T-helper 1 cell (primary cell): ENCODE measurements at places on chromosomes 1 and 21.

- DNase-seq: no peak
These were observed 64.2 kb downstream of the GPR137B start for GRCh38 chr1:236206548-236206947.

- DNase-seq: no peak
These were observed 65.1 kb downstream of the LACTBL1 start for GRCh38 chr1:22907528-22907927.

DNA sequence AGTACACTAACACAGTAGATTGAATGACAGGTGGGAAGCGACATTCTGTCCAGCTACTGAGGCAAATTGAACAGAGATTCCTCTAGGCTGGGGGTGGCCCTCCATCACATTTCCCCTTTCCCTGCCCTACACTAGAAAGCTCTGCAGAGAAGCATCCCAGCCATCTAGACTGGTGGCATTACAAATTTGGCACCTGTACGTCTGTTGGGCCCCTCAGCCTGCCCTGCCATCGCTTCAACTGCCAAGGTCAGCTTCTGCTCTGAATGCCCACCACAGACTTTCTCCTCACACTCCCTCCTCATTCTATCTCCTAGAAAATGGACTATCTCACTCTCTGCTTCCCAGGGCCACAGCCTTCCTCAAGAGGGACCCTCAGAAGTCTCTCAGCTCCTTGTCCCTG, 16.7 kb downstream of the TRABD2B start:
- DNase-seq: no peak

GRCh38 chr1:175287849-175288248, 95.3 kb upstream of the KIAA0040 start:
- no peak for DNase-seq

- no peak for DNase-seq
These were observed 8.4 kb downstream of the SLC35E2B start for GRCh38 chr1:1684031-1684681.

DNA sequence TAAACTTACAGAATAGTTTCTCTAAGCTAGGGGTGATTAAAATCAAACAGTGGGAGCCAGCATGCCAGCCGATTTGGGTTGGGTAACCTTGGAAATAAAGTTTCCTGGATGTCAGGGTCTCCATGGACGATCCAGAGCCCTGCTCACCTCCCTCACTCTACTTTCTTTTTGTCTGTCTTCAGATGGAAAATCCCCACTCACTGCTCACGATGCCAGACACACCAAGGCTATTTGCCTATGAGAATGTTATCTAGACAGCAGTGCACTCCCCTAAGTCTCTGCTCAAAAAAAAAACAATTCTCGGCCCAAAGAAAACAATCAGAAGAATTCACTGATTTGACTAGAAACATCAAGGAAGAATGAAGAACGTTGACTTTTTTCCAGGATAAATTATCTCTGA, 13.9 kb downstream of the SLAMF7 start:
- DNase-seq: no peak
